Jurkat, Clone E6-1 (cell line): ENCODE measurements at places on chromosomes 5 and 9.

DNA sequence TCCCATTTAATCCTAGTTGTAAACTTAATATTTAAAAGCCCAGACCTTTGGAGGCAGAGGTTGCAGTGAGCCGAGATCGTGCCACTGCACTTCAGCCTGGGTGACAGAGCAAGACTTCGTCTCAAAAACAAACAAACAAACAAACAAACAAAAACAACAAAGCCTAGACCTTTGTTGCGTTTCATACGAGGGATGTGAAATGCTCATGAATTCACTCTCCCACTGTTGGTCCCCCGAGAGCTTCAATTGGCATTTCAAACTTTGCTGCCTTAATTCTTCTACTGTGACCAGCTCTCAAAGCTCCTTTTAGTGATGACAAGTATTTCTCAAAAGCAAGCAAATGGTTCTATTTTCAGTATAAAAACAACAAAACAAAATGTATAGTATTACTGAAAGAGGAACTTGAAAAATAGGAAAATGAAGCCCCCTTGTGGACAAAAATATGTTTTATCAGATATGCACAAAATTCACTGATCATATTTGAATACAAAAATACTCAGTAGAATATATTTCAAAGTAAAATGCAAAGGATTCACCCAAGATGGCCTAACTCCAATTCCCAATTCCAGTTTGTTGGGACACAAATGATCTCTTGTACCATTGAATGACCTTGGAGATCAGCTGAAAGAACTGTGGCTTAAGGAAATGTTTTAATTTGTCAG lies 140.4 kb downstream of the ESM1 start:
- DNase-seq = peak; percentile 50

DNA sequence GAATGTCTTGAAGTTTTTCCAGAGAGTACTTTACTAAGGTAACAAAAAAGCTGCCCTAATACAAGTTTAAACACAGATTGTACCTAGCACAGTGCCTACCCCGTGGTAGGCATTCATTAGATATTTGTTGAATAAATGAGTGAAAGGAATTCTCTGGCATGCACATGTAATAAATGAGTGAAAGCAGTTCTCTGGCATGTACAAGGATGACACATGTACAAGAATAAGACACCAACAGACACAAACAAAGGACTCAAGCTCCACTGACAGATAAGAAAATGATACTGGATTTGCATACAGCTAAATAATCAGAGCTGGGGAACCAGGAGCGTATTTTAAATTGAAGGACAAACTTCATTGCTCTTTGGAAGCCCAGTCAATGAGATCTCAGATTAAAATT lies 535.8 kb downstream of the EFNA5 start:
- no peak for DNase-seq

GRCh38 chr9:38282756-38283155 lies 109.7 kb upstream of the ALDH1B1 start:
- DNase-seq = no peak

DNA sequence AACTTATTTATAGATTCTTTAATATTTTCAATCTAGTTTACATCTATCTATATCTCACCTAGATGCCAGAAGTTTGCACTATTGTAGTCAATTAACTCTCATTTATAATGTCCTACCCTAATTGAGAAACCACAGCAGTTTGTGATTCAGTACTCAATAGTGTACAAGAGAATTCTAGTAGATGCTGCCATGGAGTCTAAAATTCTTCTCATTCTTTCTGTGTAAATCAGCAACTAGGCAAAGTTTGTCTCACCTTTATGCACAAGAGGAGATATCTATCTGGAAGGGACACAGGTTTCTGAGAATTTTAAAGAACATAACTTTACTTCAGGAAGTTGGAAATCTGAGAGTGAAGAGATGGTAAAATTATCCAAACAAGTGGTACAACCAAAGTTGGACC lies 173.0 kb upstream of the FBXL7 start:
- DNase-seq = no peak

GRCh38 chr5:107593009-107593408 lies 77.7 kb downstream of the EFNA5 start:
- no peak for DNase-seq

- peak; percentile 35 for DNase-seq
Observed at GRCh38 chr9:2859776-2860379, 16.0 kb upstream of the PUM3 start.

DNA sequence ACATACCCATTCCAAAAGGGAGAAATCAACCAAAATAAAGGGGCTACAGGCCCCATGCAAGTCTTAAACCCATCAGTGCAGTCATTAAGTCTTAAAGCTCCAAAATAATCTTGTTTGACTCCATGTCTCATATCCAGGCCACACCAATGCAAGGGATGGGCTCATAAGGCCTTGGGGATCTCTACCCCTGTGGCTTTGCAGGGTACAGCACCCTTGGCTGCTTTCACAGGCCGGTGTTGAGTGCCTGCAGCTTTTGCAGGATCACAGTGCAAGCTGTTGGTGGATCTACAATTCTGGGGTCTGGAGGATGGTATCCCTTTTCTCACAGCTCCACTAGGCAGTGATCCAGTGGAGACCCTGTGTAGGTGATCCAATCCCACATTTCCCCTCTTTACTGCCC lies 5.0 kb upstream of the SPINK14 start:
- DNase-seq = no peak

- no peak for DNase-seq
Observed at GRCh38 chr5:27969157-27969556, 930.8 kb upstream of the CDH9 start.

DNA sequence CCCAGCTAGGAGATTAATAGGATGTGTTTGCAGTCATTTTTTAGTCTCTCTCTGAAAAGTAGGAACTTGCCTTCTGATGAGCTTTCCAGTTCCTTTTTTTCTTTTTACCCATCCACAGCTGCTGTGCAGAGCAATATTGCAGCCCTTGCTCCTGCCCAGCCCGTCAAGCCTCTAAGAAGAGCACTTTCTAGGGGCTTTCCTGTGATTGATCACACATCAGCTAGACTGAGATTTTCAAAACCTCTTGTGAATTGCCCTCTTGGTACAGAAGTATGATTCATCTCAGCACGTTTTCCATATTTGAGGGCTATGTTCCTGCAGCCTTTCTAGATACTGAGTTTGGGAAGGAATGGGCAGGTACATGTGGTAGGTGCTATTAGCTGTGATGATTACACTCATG lies 93.9 kb downstream of the GALNT10 start:
- DNase-seq = no peak

- DNase-seq = no peak
Observed at GRCh38 chr5:7464182-7464581, 68.2 kb downstream of the ADCY2 start.

DNA sequence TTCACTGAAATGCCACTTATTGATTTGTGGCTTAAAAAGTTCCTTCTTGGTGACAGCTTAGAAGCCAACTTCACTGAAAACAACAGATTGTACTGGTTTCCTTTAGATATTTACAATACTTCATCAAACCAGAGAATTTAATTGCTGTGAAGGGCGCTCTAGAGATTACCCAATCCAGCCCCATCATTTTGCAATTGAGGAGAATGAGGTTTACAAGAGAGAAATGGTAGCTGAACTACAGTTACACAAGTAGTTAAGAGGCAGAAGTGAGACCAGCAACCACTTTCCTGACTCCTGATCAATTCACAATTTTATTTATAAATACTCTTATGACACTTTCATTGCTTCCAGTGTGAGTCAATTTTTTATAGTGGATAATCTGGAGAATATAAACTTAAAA lies 103.5 kb upstream of the APC start:
- DNase-seq = no peak

- DNase-seq = no peak
Observed at GRCh38 chr5:94310833-94311232, 307.6 kb downstream of the KIAA0825 start.

- no peak for DNase-seq
Observed at GRCh38 chr5:37900692-37901091, 60.9 kb upstream of the GDNF start.

- no peak for DNase-seq
Observed at GRCh38 chr5:176714067-176714466, 66.8 kb downstream of the TSPAN17 start.

DNA sequence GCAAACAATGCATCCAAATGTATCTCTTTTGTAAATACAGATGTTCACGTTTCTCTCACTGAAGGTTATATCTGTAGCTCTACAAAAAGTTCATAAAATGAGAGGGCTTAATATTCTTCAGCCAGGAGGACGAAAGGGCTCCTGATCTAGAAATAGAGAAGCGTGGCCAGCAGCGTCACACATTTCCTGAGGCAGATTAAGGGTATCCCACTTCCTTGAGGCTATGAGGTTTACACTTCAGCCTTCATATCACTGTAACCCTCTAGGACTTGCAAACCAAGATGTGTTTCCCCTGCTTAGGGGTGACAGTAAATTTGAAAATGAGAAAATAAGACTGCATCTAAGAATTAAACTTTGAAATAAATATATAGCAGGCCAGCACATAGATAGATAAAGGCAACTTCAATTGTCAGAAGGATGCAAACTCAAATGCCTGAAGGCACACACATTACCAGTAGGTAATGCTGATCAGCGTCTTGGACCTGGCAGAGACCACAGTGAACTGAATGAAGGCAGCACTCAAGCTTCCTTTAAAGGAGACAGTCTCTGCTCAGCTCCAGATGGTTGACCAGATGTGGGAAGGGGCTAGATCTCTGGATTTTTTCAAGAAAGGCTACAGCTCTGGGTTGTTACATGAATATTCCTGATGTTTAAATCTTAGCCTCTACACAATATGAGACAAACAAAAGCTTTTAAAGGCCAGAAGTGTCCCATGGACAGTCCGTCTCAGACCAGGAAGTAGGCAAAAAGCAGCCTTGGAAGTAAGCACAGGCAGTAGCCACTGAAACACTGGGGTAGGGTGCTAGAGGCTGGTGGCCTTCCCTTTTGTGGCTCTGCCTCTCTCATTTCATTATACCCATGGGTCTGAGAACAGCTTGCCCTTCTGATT lies 197.7 kb downstream of the MCTP1 start:
- DNase-seq = no peak

DNA sequence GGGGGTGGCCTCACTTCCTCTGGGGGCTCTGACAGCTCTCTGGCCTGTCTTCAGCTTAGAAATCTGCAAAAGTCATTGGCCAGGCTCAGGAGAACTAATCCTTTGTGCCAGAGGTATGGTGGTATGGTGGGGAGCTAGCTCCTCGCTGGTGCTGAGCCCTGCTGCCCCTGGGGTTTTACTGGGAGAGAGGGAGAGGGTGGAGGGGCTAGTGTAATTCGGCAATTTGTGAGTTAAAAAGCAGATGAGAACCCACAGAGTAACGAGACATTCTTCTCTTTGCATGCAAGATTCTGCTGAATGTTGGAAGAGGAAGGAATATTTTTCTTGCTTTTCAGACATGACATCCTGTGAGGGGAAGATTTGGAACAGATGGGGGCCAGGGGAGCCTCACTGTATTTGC lies 65.5 kb upstream of the SPRY4 start:
- DNase-seq = no peak

DNA sequence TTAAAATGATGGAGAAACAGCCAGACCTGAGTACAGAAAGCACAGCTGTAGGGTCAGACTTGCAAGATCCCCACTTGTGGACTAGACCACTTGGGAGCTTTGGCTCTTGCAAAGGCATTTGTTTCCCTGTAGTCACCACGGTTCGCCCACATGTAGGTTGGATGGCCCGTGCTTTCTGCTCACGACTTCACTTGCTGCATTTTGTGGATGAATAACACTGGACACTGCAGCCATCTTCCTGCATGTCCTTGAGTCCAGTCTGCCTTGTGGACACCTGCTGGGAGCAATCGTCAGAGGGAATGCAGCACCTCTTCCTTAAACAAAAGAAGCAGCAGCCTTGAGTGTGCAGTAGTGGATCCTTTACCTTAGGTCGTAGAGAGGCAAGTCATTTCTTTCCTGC lies 372.9 kb upstream of the IRX2 start:
- no peak for DNase-seq
